A549 treated with CORT108297 at 1 μM for 4 hours (cell line): ENCODE measurements at places on chromosomes 5 and 9. TPM values are rescaled to one million over a fixed set of nuclear protein-coding genes. Genes with fewer than 3 reads are reported as not detected.

Gene TAF11L10
- total RNA-seq: not detected in 5 replicates

Gene TOR1A
- 59.5 to 64.3 TPM (median 63.5 TPM) in 5 replicates for total RNA-seq

Gene RGP1
- 12.8 to 17.3 TPM (median 15.8 TPM) in 5 replicates for total RNA-seq

Gene SMARCA2
- 19.4 to 34.5 TPM (median 25.2 TPM) in 5 replicates for total RNA-seq

Gene TMC1
- 0.02 to 0.13 TPM (median 0.07 TPM) in 4 of 5 replicates, not detected in the other for total RNA-seq

Gene EIF4E1B
- not detected in 5 replicates for total RNA-seq

Gene LCN15
- 0.02 TPM in 1 of 5 replicates, not detected in the others for total RNA-seq

Gene SYK
- 0.02 to 0.31 TPM (median 0.09 TPM) in 4 of 5 replicates, not detected in the other for total RNA-seq

Gene SEC24A
- 11.6 to 15.0 TPM (median 13.9 TPM) in 5 replicates for total RNA-seq

Gene GRIN1
- 0.22 to 0.94 TPM (median 0.34 TPM) in 5 replicates for total RNA-seq

Gene IRX2
- 1.1 to 1.8 TPM (median 1.6 TPM) in 5 replicates for total RNA-seq

Gene PCDHA1
- 0.10 to 0.27 TPM (median 0.19 TPM) in 5 replicates for total RNA-seq

Gene JAKMIP2
- not detected in 5 replicates for total RNA-seq

Gene C9orf50
- 0.10 to 0.12 TPM in 2 of 5 replicates, not detected in the others for total RNA-seq

Gene SH3TC2
- 0.35 to 0.58 TPM (median 0.36 TPM) in 5 replicates for total RNA-seq

Gene SLC6A18
- not detected in 5 replicates for total RNA-seq

Gene SPATA31E1
- 0.03 TPM in 1 of 5 replicates, not detected in the others for total RNA-seq

Gene PHF24
- 0.03 to 0.18 TPM (median 0.10 TPM) in 5 replicates for total RNA-seq

Gene AIF1L
- total RNA-seq: 1.4 to 1.6 TPM (median 1.5 TPM) in 5 replicates

Gene STPG3
- 0.07 TPM in 1 of 5 replicates, not detected in the others for total RNA-seq

Gene FOXD4L5
- total RNA-seq: 0.03 to 0.07 TPM (median 0.04 TPM) in 3 of 5 replicates, not detected in the others

Gene AK8
- total RNA-seq: 0.81 to 1.4 TPM (median 0.96 TPM) in 5 replicates

Gene SPINK5
- total RNA-seq: not detected in 5 replicates

Gene SLC34A1
- total RNA-seq: 0.02 TPM in 1 of 5 replicates, not detected in the others

Gene BAAT
- 0.33 to 0.60 TPM (median 0.41 TPM) in 5 replicates for total RNA-seq

Gene BSPRY
- 0.08 to 0.12 TPM (median 0.09 TPM) in 3 of 5 replicates, not detected in the others for total RNA-seq

Gene CCL27
- total RNA-seq: 0.15 to 0.21 TPM (median 0.16 TPM) in 3 of 5 replicates, not detected in the others

Gene C6
- not detected in 5 replicates for total RNA-seq

Gene ZDHHC11B
- total RNA-seq: 0.83 to 1.7 TPM (median 1.2 TPM) in 5 replicates

Gene PNPLA7
- 0.37 to 1.1 TPM (median 0.76 TPM) in 5 replicates for total RNA-seq

Gene DMRT2
- total RNA-seq: 0.05 to 0.10 TPM (median 0.09 TPM) in 4 of 5 replicates, not detected in the other

Gene GDF9
- 0.18 to 0.31 TPM (median 0.21 TPM) in 5 replicates for total RNA-seq

Gene WDR31
- 0.95 to 1.4 TPM (median 1.1 TPM) in 5 replicates for total RNA-seq

Gene PCDHA9
- total RNA-seq: 0.01 TPM in 1 of 5 replicates, not detected in the others

Gene GCNT4
- total RNA-seq: 0.39 to 0.47 TPM (median 0.43 TPM) in 5 replicates

Gene SPINK13
- total RNA-seq: 0.10 TPM in 1 of 5 replicates, not detected in the others

Gene OLFM1
- total RNA-seq: 9.5 to 11.5 TPM (median 10.4 TPM) in 5 replicates

Gene TPPP
- 4.7 to 6.4 TPM (median 5.6 TPM) in 5 replicates for total RNA-seq

Gene BTNL8
- total RNA-seq: not detected in 5 replicates

Gene CNOT8
- total RNA-seq: 34.0 to 41.5 TPM (median 38.4 TPM) in 5 replicates

Gene DMRT1
- not detected in 5 replicates for total RNA-seq

Gene ARL14EPL
- 0.07 to 0.43 TPM (median 0.14 TPM) in 5 replicates for total RNA-seq

Gene TAF1L
- 0.01 TPM in 1 of 5 replicates, not detected in the others for total RNA-seq

Gene FCN2
- not detected in 5 replicates for total RNA-seq

Gene AGXT2
- not detected in 5 replicates for total RNA-seq

Gene ARID3C
- 0.15 to 0.25 TPM (median 0.24 TPM) in 4 of 5 replicates, not detected in the other for total RNA-seq
